ENCODE measurements at places on chromosomes 3 and 15. TPM values are rescaled to one million over a fixed set of nuclear protein-coding genes. Genes with fewer than 3 reads are reported as not detected.
A peak's percentile ranks its signal among the peaks of the same experiment; 100 is the strongest.

DNA sequence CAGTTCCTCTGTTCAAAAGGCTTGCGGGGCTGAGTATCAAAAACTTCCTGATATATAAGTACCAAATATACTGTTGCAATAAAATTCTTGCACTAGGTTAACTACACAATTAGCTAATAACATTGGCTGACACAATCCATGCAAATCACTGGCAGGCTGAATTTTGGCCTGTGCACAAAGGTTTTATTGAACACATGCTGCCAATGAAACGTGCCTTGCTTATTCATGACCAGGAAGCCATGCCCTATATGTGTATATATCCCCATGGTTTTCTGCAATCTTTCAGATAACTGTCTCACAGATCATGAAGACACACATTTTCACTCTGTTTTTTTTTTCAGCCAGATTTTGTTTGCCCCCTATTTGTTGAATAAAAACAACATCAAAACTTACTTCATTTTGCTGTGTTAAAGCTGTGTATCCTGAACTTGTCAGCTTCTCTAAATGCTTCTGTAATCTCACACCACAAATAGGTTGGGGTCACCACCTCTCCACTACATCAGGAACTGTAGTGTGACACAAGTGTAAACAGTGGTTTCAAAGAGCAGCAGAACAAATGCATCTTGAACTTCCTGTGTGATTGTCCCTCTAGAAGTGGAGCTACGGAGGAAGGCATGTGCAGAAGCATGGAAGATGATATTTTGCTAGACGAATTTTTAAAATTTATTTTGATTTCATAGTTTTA is 920.7 kb upstream of the NR2F2 start:
- DNase-seq, result peak; percentile 63

DNA sequence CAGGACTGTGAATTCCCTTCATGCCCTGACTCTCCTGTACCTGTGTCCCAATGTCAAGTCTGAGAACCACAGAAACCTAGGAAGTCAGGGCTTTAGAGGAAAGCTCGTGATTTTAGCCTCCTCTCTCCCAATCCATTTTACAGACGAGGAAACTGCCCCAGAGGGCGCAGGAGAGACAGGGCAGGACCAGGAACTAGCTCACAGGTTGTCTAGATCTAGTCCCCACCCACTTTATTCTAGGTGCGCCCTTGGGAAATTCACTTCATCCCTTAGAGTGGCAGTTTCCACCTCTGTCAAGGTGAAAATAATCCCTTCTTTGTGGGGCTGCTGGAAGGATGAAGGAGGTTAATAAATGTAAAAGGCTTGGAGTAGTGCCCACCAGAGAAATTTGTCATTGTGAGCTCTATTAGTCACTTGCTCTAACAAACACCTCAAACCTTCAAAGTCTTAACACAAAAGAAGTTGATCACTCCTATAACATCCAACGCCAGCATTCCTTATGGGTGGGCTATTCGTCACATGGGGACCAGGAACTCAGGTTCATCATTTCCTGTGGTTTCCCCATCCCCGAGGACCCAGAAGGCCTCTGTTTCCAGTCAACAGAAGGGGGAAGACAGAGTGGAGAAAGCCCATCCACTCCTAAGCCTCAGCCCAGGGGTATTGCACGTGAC is 282.3 kb downstream of the XXYLT1 start:
- DNase-seq, result no peak

GRCh38 chr3:116341899-116342298 is 103.4 kb downstream of the LSAMP start:
- DNase-seq, result no peak

DNA sequence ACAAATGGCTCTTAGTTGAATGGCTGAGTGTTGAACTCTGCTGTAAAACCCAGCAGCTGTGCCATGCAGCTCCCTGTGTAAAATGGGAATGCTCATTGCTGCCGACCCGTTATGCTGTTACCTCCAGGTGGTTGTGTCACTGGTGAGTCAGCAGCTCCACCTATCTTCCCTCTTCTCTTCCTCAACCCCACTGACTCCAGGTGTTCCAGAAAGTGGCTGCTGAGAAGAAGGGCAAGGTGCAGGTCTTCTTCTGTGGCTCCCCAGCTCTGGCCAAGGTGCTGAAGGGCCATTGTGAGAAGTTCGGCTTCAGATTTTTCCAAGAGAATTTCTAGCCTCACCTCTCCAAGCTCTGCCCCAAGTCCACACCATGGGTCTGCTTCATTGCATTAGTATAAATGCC is 41.9 kb downstream of the NOX5 start:
- DNase-seq, result no peak

PTPRG gene
- polyA plus RNA-seq, result 71.4 TPM

DNA sequence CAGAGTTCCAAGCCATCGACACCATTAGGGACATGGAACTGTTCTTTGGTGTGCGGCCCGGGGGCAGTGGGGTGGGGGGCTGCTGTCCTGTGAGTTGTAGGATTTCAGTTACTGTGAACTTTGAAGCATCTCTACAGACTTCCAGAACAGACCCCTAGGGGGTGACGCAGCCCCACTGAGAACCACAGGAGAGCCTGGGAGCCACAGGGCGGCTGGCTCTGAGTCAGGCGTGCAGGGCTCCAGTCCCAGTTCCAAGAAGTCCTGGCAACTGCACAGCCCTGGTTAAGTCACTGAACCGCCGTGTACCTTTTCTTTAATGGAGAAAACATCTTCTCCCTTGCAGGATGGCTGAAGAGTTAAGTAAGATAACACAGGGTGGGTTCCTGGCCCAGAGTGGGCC is 23.5 kb upstream of the LRTM1 start:
- peak; percentile 28 for DNase-seq

- DNase-seq, result no peak
Measured at GRCh38 chr3:51386852-51387229, 1.8 kb downstream of the MANF start.

DNA sequence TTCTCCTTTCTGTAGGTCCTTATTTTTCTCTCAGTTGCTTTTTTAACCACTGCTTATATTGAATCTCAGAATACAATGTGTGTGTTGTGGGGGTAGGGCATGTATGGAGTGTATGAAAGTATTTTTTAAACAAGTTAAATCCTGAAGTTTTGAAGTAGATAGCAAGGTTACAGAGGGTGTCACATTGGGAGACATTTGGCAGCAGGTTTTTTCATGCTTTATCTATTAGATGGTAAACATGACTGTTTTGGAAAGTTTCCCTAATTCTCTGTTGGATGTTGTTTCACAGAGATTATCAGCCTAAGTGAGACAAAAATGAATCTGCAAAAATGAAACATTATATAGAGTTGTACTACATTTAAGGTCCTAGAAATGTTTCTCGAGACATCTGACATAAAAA is 190.6 kb upstream of the ARPP21 start:
- no peak for DNase-seq

DNA sequence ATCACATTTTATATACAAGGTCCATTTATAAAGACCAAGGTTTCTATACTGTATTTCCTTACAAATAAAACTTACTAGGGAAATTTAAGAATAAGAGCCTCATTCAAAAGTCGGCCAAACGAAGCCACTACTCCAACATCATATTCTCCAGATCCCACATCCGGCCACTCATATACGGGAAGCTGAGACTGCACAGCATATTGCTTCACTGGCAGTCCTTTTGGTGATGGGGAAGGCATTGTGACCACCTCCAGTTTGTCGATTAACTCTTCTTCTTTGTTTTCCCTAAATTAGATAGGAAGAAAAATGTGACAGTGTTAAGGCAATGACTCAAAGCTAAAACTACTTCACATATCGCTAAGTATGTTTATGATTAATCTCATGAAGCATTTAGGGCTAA is 2.7 kb downstream of the MTFMT start:
- no peak for DNase-seq

- DNase-seq, result no peak
Measured at GRCh38 chr15:78944669-78945407, at the start of gene CTSH. CTSH (minus strand) TSS chr15:78945046; CDS start chr15:78944981, 65 bp downstream.

FBXO40 gene
- polyA plus RNA-seq, result not detected

- no peak for DNase-seq
Measured at GRCh38 chr3:182855076-182855475, 61.8 kb downstream of the ATP11B start.

SOX14 gene
- not detected for polyA plus RNA-seq

MB21D2 gene
- 8.1 TPM for polyA plus RNA-seq

- DNase-seq, result no peak
Measured at GRCh38 chr15:41323611-41324010, 8.8 kb downstream of the OIP5 start.

GRCh38 chr3:100419406-100419805 is 18.1 kb downstream of the LNP1 start:
- no peak for DNase-seq

DNA sequence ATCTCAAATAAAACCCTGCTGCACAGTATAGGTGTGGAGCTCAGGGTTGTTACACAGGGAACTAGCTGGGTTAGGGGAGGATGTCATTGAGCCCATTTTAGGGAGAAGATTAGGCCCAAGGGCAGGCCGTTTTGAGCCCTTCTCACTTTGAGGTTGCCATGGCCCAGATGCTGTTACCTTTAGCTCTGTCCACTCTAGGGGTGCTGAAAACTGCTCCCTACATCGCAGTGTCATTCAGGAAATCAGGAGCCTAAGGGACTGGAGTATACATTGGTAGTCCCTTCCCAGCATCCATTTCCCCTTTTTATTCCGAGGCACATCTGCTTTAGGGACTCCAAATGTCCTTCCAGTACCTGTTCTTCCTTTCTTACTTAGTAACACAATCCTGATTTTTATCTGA is 79.0 kb upstream of the SELENOK start:
- no peak for DNase-seq

CCDC12 gene
- polyA plus RNA-seq, result 51.4 TPM

Measured in left renal pelvis (tissue), 4 donors.